Stimulated activated CD4-positive, alpha-beta T cell treated with anti-CD3 and anti-CD28 coated beads, Interleukin-15, amount 100 ng/mL, for 24 hours (primary cell): ENCODE measurements at places on chromosomes 12 and 14.

- DNase-seq = no peak
Observed at GRCh38 chr12:80659512-80660063, 47.8 kb upstream of the MYF6 start.

- DNase-seq = no peak
Observed at GRCh38 chr12:19757317-19757877, 318.1 kb downstream of the AEBP2 start.

GRCh38 chr12:92987846-92988621 is 58.9 kb upstream of the EEA1 start:
- DNase-seq = peak; percentile 58

DNA sequence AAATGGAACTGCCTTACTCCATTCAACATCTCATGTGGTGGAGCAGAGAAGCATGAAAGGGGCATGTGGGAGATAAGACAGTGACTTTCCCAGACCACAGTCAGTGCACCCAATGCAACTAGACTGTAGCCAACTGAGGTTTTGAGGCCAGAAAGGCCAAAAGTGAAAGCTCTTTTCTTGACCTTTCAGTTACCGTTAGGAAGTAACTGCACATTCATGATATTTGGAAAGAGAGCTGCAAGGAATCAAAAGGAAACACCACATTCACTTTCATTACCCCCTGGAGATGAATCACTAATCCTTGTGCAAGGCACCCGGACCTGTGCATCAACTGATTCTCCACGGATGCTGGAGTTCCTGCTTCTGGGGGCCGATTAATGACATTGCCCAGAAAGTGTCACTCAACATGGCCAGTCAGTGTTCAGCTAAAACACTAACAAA is 72.9 kb upstream of the ELK3 start:
- no peak for DNase-seq

GRCh38 chr12:121025442-121026226 is 9.3 kb upstream of the C12orf43 start:
- no peak for DNase-seq

GRCh38 chr14:91317381-91318308 is 73.1 kb upstream of the GPR68 start:
- DNase-seq = peak; percentile 89
